ENCODE measurements at places on chromosomes 1 and 21.

- DNase-seq: no peak
Measured at GRCh38 chr1:111209622-111210021, 9.2 kb upstream of the DENND2D start.

DNA sequence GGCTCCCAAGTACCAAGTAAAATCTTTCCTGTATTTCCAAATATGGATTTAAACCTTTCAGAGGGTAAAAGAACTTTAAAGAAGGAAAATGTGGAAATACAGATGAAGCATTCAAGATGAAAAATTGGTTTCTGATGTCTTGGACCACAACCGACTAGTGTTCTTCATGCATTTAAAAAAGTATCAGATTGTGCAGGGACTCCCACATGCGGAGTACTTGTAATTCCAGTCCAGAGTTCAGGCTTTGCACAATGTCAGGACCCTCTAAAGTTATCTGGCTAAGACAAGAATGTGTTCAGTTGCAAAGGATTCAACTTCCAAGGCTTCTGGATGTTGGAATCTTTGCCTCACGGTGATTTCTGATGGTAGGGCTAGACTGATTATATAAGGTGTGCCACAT lies 66.7 kb downstream of the RGL1 start:
- DNase-seq: no peak

DNA sequence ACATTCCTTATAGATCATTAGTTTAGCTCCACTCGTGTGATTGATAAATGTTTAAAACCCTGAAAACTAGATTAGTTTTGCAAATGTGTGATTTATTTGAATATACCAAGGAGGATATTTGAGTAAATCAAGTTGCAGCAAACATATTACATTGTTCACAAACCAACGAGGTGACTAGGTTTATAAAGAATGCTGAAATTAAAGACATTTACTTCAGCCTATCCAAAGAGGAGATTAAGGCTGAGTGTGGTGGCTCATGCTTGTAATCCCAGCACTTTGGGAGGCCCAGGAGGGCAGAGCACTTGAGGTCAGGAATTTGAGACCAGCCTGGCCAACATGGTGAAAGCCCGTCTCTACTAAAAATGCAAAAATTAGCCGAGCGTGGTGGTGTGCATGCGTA lies 34.1 kb downstream of the VTCN1 start:
- DNase-seq: no peak

GRCh38 chr1:155777582-155777981 lies 79.4 kb downstream of the GON4L start:
- DNase-seq: no peak

DNA sequence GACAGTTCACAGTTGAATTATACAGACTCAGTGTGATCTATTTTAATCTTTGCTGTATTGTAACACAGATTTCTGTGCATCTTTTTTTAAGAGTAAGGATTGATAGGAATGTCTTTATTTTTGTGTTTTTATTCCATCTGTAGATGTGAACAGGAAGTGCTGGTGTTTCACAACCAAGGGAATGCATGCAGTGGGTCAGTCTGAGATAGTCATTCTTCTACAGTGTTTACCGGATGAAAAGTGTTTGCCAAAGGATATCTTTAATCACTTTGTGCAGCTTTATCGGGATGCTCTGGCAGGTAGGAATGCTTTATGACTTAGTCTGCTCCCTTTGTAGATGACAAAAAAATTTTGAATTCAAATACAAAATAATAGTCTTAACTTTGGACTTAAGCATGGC lies 84.5 kb downstream of the CC2D1B start:
- DNase-seq: no peak

GRCh38 chr1:167722152-167722869 lies 529 bp downstream of the MPZL1 start:
- DNase-seq: no peak

DNA sequence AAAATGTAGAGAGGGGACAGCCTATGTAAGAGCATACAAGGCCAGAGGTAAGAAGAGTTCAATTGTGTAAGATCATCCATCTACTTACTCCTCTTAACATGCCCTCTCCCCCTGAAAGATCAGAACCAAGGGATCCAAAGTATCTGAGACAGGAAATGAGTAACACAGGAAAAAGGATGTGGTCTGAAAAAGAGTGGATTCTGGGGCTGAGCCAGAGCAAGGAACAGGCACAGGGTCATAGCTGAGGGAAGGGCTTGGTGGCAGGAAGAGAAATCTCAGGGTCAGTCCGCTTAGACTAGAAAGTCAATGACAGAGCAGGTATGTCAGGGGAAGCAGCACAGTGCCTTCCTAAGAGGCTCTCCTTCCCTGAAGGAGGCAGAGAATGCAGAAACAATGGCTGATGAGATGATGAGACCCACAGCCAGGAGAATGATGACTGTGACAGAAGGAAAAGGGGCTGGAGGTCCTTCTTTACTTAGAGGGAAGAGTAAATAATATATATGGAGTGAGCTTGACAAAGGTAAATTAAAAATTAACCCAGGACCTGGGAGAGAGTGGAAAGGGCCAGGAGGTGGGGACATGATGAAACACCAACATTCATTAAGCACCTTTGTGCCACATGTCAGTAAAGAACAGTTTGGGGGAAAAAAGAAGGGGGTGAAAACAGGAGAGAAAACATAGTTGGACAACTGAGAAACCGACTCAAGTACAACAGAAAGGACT lies 26.2 kb upstream of the A3GALT2 start:
- no peak for DNase-seq

- DNase-seq: no peak
Measured at GRCh38 chr1:46364612-46365011, 24.0 kb downstream of the NSUN4 start.

GRCh38 chr21:28228636-28228995 lies 764.1 kb downstream of the LTN1 start:
- DNase-seq: no peak

- no peak for DNase-seq
Measured at GRCh38 chr1:222785529-222785928, 29.3 kb upstream of the DISP1 start.

- no peak for DNase-seq
Measured at GRCh38 chr21:45406801-45407628, 2.0 kb downstream of the COL18A1 start.

DNA sequence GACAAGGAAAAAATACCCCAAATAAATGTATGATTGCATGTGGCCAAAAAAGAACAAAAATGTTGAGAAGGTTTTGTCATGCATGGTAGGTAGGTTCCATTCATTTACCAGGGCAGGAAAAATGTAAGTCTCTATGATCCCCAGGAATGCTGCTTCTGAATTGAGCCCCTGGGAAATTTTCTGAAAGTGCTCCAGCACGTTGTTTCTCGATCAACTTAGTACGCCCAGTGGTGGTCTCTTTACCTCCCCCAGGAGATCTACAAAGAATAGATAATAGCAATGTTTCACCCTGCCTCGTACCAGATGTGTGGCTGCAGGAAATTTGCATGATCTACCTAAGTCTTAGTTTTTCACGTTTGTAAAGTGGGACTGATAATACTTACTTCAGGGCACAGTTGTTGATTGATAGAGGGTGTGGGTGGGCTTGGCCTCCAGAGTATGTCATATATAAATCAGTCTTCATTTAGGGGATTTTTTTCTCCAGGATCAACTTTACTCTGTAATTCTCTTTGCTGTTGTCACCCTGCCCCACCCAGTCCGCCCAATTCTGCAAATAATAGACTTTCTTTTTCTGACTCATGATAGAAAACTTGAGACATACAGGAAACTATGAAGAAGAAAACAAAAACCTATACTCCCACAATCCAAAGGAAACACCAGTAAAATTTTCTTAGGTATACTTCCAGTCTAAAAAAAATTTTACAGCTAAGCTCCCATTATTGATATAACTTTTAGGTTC lies 462.0 kb upstream of the RUNX1 start:
- no peak for DNase-seq

DNA sequence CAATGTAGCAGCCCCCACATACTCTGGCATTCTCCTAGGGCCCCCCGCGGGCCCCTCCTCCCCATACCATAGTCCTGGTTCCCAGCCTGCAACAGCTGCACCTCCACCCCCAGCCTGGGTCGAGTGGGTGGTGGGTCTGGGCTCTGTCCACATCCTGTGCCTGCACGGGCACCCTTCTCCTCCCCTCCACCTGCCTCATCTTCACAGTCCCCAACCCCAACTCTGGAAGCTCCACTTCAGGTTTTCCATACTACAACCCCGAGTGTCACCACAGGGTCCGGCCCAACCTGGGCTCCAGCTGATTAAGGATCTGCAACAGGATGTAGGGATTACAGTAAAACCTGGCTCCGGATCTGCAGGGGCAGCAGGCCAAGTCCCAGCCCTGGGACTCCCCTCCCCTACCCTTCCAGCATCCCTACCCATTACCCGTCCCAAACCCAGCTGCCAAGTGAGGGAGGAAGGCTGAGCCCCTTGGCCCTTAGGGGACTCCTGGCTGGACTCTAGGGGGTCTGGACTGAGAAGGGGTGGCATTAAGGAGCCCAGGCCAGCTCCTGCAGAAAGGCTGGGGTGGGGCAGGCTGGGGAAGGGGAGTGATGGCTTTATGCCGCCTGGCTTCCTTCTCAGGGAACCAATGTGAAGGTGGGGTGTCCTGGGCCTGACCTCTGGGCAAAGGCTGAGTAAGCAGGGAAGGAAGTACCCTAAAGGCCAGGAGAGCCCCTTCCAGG lies 116.8 kb downstream of the CASZ1 start:
- DNase-seq: no peak

- DNase-seq: peak; percentile 75
Measured at GRCh38 chr1:204791453-204792353, 79.0 kb upstream of the NFASC start.

GRCh38 chr1:47871799-47872353 lies 125.3 kb downstream of the TRABD2B start:
- DNase-seq: no peak

DNA sequence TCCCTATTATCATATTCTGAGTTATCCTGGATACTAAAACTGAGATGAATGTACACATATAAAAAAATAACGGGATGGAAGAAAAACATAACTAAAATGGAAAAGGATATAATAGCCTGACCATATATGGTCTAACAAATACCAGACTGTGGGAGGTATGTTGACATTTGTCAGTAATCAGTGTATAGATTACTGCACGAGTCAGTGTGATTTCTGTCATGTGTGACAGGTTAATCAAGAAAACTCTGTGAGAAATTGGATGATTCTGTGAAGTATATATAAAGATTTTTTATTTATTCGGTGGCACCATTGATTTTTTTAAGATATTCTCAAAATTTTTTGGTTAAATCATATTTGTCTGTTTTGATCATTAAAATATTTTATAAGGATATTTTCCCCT lies 547.3 kb upstream of the B3GALT2 start:
- no peak for DNase-seq

DNA sequence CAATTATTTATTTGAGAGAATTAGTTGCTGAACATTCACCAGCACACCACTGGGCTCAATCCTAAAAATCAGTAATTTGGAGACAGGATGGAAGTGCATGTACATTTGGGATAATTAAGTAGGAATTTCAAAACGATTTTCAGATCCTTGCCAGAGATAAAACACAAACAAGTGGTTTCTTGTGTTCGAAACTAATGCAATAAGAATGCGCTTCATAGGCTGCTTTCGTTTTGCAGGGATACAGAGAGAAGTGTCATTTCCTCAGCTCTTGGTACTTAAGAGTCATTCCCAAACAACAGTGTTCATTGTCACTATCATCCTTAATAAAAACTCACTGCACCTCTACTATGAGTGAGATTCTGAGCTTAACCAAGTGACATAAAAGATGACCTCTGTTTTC lies 20.6 kb upstream of the USP24 start:
- DNase-seq: no peak

DNA sequence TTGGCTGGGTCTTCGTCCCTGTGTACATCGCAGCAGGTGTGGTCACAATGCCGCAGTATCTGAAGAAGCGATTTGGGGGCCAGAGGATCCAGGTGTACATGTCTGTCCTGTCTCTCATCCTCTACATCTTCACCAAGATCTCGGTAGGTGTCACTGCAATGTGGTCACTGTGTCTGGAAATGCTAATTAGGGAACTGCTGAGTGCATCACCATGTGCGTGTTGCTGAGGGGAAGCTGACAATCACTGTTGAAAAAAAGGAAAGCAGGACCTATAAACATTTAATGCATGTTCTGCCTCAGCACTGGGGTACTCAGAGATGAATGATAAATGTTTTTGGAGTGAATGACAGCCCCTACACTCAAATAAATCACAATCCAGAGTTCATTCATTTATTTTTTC lies 6.8 kb downstream of the SLC5A9 start:
- DNase-seq: no peak

DNA sequence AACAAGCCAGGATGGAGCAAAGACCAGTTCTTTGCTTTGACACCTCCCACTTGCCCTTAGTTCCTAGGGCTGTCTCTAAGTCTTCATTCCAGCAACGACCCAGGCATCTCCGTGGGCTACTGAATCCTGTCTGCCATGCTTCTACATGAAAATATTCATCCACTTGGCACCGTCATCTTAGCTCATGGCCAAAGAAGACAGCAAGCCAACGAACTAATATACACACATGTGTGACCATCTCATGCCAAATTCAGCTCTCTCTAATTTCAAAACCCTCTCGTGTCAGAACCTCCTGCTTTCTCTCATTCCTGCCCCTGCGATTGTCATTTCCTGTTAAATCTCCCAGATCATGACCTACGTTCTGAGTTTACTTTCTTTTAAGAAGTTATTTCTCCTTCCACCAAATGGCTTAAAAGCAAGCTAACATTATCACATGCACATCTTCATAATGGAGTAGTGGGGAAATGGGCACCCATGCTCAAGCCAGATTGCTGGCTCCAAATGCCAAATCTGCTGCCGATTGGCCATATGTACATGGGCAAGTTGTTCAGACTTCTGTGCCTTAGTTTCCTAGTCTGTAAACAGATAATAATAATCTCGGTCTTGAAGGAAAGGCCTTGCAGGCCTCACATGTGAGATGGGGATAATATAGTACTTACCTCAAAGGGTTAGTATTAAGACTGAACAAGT lies 373.4 kb downstream of the USH2A start:
- DNase-seq: no peak

- DNase-seq: peak; percentile 44
Measured at GRCh38 chr1:77282187-77282865, 507 bp downstream of the AK5 start.

DNA sequence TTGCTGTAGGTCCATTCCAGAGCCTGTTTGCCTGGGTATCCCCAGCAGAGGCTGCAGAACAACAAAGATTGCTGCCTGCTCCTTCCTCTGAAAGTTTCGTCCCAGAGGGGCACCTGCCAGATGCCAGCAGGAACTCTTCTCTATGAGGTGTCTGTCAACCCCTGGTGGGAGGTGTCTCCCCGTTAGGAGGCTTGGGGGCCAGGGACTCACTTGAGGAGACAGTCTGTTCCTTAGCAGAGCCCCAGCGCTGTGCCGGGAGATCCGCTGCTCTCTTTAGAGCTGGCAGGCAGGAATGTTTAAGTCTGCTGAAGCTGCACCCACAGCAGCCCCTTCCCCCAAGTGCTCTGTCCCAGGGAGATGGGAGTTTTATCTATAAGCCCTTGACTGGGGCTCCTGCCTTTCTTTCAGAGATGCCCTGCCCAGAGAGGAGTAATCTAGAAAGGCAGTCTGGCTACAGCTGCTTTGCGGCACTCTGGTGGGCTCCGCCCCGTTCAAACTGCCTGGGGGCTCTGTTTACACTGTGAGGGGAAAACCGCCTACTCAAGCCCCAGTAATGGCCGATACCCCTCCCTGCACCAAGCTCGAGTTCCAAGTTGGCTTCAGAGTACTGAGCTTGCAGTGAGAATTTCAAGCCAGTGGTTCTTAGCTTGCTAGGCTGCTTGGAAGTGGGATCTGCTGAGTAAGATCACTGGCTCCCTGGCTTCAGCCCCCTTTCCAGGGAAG lies 8.7 kb upstream of the SLC25A24 start:
- no peak for DNase-seq
